ENCODE measurements at places on chromosomes 2 and 18.

GRCh38 chr2:127226132-127226519, 6.0 kb upstream of the CYP27C1 start:
- no peak for DNase-seq

DNA sequence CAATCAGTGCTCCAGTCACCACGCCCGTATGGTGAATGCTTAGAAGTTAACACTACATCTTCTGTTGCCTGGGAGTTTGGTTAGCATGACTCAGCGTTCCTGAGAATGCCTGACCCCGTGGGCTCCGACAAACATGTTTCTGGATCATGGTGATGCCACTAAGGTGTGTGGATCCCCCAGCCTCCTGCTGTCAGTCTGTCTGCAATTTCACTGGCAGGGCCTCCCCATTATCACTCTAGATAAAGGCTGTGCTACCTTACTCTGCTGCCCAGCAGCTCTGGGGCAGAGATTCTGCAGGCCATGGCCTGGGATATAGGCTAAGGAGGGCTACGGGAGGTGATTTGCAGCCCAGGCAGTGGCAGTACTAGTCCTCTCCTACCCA, 66.0 kb downstream of the STPG4 start:
- DNase-seq, result no peak

GRCh38 chr2:81196383-81196851, 891.9 kb upstream of the LRRTM1 start:
- no peak for DNase-seq

- no peak for DNase-seq
Observed at GRCh38 chr2:32384529-32384928, 27.7 kb downstream of the BIRC6 start.

GRCh38 chr2:144143294-144144151, 376.4 kb downstream of the ZEB2 start:
- no peak for DNase-seq
